ENCODE measurements at places on chromosomes 2 and 18.

GRCh38 chr2:20220806-20221554 is 4.0 kb downstream of the SDC1 start:
- no peak for DNase-seq
- peaks cover 22% of the 10 kb centered on the region for H3K4me1 ChIP-seq
- no peak overlapping the region for H3K27ac ChIP-seq
- no peak overlapping the region for H3K4me3 ChIP-seq
- no peaks in the 10 kb centered on the region for H3K27me3 ChIP-seq

DNA sequence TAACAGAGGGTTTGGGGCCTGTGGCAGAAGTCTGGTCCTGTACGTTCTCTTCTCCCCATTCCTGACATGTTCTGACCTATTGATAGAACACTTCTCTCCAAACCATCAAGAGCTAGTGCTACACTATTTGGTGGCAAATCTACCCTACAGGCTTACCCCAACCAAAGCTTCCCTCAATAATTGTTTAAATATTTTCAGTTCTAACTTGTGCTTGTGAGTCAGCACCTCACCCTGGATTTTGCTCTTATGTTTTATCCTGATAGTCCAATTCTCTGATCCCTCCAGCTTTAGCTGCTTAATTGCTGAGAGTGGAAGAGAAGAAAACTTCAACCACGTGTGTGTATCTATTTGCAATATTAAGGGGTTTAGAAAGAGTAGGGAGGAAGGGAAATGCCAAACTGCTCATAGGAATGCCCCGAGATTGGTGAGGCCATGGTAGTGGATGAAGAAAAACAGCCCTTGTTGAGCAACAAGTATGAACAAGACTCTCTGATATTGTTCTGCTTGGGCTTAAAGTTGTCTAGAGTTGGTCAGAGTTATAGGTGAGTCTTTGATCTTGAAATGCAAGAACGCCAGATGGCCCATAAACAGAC is 67.8 kb upstream of the PARD3B start:
- DNase-seq, result no peak
- no peaks in the 10 kb centered on the region for H3K4me1 ChIP-seq
- no peaks in the 10 kb centered on the region for H3K27me3 ChIP-seq
- H3K27ac ChIP-seq, result no peak overlapping the region
- no peaks in the 10 kb centered on the region for H3K36me3 ChIP-seq

- H3K4me1 ChIP-seq, result no peaks in the 10 kb centered on the region
- H3K27ac ChIP-seq, result no peak overlapping the region
- no peak overlapping the region for H3K4me3 ChIP-seq
- no peaks in the 10 kb centered on the region for H3K27me3 ChIP-seq
- H3K36me3 ChIP-seq, result no peaks in the 10 kb centered on the region
Measured at GRCh38 chr18:49376046-49376445, 84.4 kb downstream of the DYM start.

DNA sequence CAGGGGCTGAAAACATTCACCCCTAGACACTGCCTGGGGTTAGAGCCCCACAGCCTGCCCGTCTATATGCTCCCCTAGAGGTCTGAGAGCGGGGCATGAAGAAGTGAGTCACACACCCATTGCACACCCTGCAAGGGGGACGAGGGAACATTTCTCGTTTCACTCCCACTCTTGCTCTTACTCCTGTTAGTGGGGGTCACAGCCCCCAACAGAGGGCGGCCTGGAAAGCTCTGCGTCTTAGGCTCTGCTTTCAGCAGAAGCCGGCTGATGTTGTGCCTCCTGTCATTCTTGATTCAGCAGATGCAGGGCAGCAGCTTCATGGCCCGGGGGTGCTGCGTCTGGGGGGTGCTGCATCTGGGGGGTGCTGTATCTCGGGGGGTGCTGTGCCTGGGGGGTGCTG is 141.3 kb downstream of the ASB1 start:
- H3K4me3 ChIP-seq, result no peak overlapping the region
- no peaks in the 10 kb centered on the region for H3K27me3 ChIP-seq
- H3K4me1 ChIP-seq, result no peaks in the 10 kb centered on the region
- no peak overlapping the region for H3K27ac ChIP-seq

- H3K27me3 ChIP-seq, result no peaks in the 10 kb centered on the region
- peak overlapping the region; percentile 58 for H3K27ac ChIP-seq
- no peak for DNase-seq
- H3K36me3 ChIP-seq, result no peaks in the 10 kb centered on the region
- no peak overlapping the region for H3K4me3 ChIP-seq
- no peaks in the 10 kb centered on the region for H3K4me1 ChIP-seq
Measured at GRCh38 chr2:172403881-172404468, 23.4 kb upstream of the ITGA6 start.

DNA sequence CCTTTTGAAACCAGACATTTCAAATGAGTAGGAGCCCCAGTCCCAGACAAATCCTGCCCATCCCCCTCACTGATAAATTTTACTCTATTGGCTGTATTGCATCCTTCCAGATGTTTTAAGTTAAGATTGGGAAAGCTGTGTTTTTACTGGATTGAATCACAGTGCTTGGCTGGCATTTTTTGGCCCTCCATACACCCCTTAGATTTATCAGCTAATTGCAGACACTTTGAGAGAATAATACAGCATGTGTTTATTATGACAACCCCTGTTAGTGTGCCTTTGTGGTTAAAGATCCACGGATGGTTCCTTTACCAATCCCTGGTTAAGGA is 74.9 kb downstream of the ANTXR1 start:
- H3K4me1 ChIP-seq, result peaks cover 23% of the 10 kb centered on the region
- H3K27ac ChIP-seq, result peak overlapping the region; percentile 44
- H3K4me3 ChIP-seq, result no peak overlapping the region
- no peak for DNase-seq
- H3K27me3 ChIP-seq, result no peaks in the 10 kb centered on the region
- no peaks in the 10 kb centered on the region for H3K36me3 ChIP-seq

GRCh38 chr18:69358212-69358895 is 42.3 kb upstream of the DOK6 start:
- H3K27me3 ChIP-seq, result no peaks in the 10 kb centered on the region
- H3K36me3 ChIP-seq, result no peaks in the 10 kb centered on the region
- H3K4me1 ChIP-seq, result no peaks in the 10 kb centered on the region
- no peak overlapping the region for H3K4me3 ChIP-seq
- no peak overlapping the region for H3K27ac ChIP-seq

GRCh38 chr18:44579745-44580144 is 100.9 kb upstream of the SETBP1 start:
- no peaks in the 10 kb centered on the region for H3K27me3 ChIP-seq
- no peak overlapping the region for H3K4me3 ChIP-seq
- no peak overlapping the region for H3K27ac ChIP-seq
- DNase-seq, result no peak
- no peaks in the 10 kb centered on the region for H3K36me3 ChIP-seq
- no peaks in the 10 kb centered on the region for H3K4me1 ChIP-seq

DNA sequence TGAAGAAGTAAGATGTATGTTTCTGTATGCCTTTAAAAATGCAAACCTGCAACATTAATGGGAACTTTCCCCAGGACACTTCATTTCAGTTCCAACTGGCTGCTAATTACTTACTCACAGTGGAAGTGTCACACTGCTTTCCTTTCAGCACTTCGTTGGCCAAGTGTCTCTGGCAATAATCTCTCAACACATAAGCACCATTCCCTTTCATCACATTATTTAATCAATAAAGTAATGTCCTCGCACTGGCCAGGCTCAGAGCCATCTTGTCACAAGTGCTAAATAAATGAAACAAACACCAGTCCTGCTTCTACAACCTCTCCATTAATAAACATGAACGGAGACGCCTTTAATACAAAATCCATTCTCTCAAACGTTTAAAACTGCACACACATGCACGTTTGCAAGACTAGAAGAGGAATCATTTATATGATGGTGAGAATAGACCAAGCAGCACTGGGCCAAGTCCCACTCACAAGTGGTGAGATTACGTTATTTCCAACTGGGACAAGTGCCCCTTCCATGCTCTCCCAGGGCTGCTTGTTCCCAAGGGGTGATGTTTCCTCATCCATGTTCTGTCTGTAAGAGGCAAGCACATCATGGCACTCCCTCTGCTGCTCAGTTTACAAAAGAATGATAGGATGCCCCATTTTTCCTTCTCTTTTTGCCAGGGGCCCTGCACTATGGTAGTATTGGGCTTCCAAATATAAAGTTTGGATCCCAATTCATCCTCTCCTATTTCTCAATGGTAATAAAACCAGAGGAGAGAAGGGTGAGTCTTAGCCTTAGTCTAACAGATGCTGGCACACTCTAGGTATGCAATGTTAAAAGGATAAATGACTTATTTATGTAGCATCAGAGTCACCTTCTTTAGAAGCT is 56.8 kb upstream of the ETAA1 start:
- DNase-seq, result no peak
- no peak overlapping the region for H3K27ac ChIP-seq
- H3K4me1 ChIP-seq, result peaks cover 5% of the 10 kb centered on the region
- H3K4me3 ChIP-seq, result no peak overlapping the region

- no peaks in the 10 kb centered on the region for H3K27me3 ChIP-seq
- no peaks in the 10 kb centered on the region for H3K36me3 ChIP-seq
- no peak overlapping the region for H3K27ac ChIP-seq
Measured at GRCh38 chr2:205633994-205634393, 48.3 kb upstream of the NRP2 start.

- H3K4me3 ChIP-seq, result no peak overlapping the region
- no peaks in the 10 kb centered on the region for H3K4me1 ChIP-seq
- no peaks in the 10 kb centered on the region for H3K27me3 ChIP-seq
- DNase-seq, result no peak
- H3K27ac ChIP-seq, result no peak overlapping the region
Measured at GRCh38 chr2:229412686-229413085, 141.6 kb upstream of the PID1 start.

DNA sequence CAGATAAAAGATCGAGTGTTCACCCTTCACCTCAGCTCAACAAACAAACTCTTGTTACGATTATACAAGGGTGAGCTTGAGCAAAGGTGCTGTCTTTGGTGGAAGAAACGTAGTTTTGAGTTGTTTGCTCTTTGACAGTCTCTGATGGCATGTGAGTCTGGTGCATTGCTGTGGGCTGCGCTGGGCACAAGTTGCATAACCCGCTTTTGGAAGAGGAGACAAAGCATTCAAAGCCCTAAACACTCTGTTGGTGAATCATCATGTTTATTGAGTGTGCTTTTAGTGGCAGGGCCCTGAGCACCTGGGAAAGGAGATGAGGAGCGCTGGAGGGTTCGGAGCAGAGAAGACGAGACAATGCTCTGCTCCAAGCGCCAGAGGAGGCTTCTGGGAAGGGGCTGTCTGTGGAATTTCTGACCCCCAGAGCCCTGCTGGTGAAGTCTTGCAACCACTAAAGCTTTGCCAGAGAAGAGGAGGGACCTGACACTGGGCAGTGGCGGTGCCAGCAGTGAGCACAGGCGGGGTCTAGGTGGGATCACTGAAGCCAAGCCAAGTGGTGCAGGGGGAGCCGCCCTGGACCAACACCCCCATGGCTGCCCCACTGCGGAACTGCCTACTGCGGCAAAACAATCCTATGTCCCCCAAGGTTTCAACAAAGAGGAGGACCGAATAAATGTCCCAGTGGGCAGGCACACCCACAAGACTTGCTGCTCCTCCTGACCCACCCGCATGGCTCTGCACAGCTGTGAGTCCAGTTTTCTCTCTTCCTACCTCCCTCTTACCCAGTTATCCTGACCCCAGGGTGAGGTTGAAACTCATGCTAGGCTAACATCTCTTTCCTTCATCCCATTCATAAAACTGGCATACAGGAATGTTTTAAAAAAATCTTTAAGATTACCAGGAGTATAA is 64.0 kb downstream of the TNFRSF11A start:
- no peaks in the 10 kb centered on the region for H3K27me3 ChIP-seq
- H3K4me3 ChIP-seq, result no peak overlapping the region
- no peaks in the 10 kb centered on the region for H3K36me3 ChIP-seq
- no peaks in the 10 kb centered on the region for H3K4me1 ChIP-seq
- no peak for DNase-seq

DNA sequence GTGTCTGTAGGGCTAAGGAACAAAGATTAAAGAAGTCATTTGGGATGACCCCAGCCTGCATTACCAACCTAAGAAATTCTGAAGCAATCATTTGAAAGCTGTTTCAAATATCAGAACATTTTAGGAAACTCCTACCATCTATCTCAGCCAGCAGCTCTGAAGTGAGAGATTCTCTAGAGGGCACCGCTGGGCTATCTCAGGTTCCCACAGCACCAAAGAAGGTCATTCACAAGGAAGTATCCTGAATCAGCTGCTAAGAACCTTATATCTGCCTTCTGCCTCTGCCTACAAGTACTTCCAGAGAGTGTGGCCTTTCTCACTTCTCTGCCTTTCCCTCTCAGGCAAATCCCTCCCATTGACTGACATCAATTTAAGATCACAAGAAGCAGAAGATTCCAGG is 13.4 kb upstream of the EVA1A start:
- H3K4me1 ChIP-seq, result no peaks in the 10 kb centered on the region
- no peak for DNase-seq
- H3K27me3 ChIP-seq, result no peaks in the 10 kb centered on the region
- no peaks in the 10 kb centered on the region for H3K36me3 ChIP-seq
- no peak overlapping the region for H3K27ac ChIP-seq
- no peak overlapping the region for H3K4me3 ChIP-seq

DNA sequence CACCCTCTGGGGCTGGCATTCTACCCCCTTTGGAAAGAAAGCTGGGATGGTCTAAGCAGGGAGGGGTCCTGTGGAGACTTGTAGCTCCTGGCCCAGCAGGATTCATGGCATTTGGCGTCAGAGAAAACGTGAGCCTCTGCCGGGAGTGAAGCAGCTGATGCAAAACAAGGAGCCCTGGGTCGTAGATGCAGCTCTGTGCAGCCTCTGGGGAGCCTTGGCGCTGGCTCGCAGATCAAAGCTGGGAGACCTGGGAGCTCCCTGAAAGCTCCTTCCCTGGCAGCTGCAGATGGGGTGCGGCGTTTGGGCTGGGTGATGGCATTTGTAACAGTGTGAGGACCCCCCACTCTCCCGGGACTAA is 148.3 kb downstream of the KLHL29 start:
- H3K4me3 ChIP-seq, result no peak overlapping the region
- no peak overlapping the region for H3K27ac ChIP-seq
- no peaks in the 10 kb centered on the region for H3K4me1 ChIP-seq
- H3K36me3 ChIP-seq, result no peaks in the 10 kb centered on the region

- H3K4me1 ChIP-seq, result no peaks in the 10 kb centered on the region
- H3K27me3 ChIP-seq, result no peaks in the 10 kb centered on the region
- DNase-seq, result no peak
- H3K27ac ChIP-seq, result no peak overlapping the region
- no peaks in the 10 kb centered on the region for H3K36me3 ChIP-seq
Measured at GRCh38 chr2:158042245-158042644, 59.4 kb upstream of the UPP2 start.

- no peak overlapping the region for H3K27ac ChIP-seq
- no peaks in the 10 kb centered on the region for H3K27me3 ChIP-seq
- no peak for DNase-seq
- no peaks in the 10 kb centered on the region for H3K36me3 ChIP-seq
- no peak overlapping the region for H3K4me3 ChIP-seq
- H3K4me1 ChIP-seq, result no peaks in the 10 kb centered on the region
Measured at GRCh38 chr2:25724756-25725155, 51.4 kb upstream of the DTNB start.

DNA sequence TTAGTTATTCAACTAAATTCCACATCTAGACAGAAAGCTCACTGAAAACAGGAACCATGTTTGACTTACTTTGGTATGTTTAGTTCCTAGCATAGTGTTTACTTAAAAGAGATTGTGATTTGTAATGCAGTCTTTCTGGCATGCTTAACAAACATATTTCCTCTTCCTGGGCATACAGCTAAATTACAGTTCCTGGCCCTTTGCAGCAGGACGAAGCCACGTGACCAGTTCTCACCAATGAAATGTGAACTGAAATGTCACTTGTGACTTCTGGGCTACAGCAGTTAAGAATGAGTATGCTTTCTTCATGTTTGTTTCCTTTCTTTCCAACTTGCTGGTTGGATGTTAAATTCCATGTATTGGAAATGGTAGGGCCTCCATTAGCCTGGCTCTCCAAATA is 330.5 kb downstream of the FIGN start:
- H3K27me3 ChIP-seq, result no peaks in the 10 kb centered on the region
- H3K4me1 ChIP-seq, result no peaks in the 10 kb centered on the region
- H3K4me3 ChIP-seq, result no peak overlapping the region
- H3K27ac ChIP-seq, result no peak overlapping the region

All from right atrium auricular region (tissue), 2 donors.